ENCODE measurements at places on chromosomes 3 and 15.

DNA sequence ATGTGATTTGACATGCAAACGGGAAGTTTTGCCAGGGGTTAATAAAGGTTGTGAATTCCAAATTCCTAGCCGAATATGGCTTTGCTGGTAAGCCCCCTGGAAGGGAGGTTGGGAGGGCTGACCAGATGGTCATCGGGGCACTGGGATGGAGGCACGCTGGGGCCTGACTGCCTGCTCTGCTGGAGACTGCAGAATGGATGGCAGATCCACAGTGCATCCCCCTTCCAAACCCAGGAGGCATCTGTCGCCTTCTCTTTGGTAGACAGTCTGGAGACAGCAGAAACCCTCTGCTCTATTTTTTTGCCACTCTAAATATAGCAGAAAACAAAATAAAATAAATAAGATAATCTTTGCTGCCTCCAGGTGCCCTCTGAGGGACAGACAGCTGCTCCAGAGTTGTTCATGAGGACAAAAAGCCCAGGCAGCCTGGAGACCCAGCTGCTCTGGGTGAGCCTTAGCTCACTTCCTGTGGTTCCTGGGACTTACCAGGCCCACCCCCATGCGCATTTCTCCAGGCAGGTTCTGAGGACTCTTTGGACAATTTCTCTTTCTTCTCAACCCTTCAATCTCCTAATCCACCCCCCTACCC, 6.1 kb upstream of the SPTBN5 start:
- DNase-seq: no peak

- DNase-seq: no peak
Measured at GRCh38 chr3:83514130-83514914, 1444.5 kb upstream of the CADM2 start.

- no peak for DNase-seq
Measured at GRCh38 chr15:42549032-42549491, 424 bp downstream of the HAUS2 start.

DNA sequence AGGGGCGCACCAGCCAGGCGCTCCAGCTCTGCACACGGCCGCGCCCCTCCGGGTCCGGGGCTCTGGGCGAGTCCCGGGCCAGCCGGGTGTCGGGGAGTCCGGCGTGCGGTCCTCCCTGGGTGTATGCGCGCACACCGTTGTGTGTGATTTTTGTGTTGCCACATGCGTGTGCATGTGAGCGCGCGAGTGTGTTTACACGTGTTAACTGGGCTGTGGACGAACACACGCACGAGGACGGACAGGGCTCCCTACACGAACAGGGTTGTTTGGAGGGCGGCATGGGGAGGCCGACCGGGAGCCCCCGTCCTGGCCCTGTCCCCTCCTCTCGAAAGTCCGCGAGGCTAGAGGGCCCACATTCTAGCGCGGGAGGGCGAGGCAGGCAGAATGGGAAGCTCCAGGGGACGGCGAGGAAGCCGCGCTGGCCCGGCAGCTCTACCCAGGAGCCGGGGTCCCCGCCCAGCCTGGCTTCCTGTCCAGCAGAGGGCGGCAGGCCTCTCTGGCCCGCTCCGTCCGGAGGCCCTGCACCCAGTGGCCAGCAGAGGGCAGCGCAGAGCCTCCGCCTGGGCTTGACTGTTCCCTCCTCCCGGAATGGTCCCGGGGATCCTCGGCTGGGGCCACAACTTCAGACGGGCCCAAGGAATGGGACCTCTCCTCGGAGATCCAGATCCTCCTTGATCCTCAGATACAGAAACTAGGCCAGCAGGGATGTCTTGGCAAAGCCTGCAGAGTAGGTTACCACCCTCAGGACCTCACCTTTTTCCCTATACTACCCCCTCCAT, 611 bp upstream of the LINGO1 start:
- peak; percentile 64 for DNase-seq

DNA sequence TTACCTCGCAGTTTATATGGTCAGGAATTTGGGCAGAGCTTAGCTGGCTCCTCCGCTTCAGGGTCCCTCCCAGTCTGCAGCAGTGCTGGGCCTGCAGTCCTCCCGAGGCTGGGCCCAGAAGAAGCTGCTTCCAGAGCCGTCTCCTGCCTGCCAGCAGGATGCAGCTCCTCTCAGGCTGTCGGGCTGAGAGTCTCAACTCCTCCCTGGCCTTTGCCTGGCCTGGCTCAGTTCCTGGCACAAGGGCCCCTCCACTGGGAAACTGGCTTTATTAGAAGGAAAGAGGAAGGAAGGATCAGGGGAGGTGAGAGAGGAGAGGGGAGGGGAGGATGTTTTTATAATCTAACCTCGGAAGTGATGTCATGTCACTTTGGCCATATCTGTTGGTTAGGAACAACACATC, 72.8 kb downstream of the GABRG3 start:
- no peak for DNase-seq

GRCh38 chr3:168034152-168034928, 61.4 kb downstream of the GOLIM4 start:
- DNase-seq: peak; percentile 68

DNA sequence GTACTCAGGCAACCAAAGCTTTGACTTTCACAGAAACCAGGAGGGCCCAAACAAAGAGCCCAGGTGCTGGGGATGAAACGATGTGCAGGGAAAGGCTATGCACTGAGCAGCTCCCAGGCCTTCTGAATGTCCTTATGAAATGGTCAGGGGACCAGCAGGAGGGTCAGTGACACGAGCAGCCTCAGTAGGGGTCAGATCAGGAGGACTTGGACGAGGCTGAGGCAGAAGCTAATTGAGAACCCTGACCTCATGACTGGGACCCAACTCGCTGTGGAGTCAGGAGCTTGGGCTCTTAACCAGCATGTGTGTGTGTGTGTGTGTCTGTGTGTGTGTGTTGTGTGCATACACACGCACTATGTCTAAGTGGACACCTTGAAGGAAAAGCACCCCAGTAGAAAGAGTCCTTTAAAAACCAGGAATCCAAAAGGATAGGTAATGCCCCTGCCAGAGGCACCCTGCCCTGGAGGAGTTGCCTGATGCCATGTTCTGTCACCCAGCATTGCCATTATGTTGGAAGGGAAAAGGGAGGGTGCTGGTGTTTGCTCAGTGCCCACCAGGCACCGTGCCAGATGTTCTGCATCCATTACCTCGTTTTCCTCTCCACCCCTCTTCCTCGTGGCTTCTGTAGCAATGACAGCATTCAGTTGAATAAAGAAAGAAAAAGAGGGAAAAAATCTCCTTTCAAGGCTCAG, 50.9 kb downstream of the CORO2B start:
- no peak for DNase-seq

DNA sequence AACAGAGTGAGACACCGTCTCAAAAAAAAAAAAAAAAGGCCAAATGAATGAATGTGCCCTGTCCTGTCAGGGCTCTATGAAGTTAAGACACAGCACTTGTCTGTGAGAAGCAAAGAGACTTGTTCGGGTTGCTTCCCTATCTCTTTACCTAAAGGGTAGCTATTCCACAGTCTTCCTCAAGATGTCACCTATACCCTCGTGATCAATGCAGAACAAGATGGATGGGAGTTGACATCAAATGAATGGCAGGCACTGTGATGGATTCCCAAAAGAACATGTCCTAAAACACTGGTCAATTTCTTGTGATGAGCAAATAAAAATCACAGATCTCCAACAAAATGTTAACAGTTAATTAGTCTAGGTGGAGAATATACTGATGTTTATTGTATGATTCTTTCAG, 9.5 kb downstream of the TADA3 start:
- no peak for DNase-seq

- peak; percentile 53 for DNase-seq
Measured at GRCh38 chr3:16864610-16865313, 20.0 kb upstream of the PLCL2 start.

DNA sequence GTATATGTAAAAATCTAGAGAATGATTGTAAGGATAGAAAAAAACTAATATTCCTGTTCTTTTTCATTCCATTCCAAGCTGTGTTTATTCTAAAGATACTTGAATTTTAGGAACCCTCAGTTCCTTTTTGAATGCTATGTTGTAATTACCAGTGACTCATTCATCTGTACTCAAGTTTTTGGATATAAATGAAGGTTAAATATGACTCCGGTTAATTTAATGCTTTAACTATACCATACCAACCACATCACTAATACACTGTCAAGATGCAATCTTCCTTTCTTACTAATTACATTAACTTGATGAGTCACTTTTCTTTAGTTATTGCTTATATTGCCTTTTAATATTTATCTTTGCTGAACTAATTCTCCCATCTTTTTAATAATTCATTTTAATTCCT, 68.8 kb upstream of the ZNF148 start:
- DNase-seq: peak; percentile 87

DNA sequence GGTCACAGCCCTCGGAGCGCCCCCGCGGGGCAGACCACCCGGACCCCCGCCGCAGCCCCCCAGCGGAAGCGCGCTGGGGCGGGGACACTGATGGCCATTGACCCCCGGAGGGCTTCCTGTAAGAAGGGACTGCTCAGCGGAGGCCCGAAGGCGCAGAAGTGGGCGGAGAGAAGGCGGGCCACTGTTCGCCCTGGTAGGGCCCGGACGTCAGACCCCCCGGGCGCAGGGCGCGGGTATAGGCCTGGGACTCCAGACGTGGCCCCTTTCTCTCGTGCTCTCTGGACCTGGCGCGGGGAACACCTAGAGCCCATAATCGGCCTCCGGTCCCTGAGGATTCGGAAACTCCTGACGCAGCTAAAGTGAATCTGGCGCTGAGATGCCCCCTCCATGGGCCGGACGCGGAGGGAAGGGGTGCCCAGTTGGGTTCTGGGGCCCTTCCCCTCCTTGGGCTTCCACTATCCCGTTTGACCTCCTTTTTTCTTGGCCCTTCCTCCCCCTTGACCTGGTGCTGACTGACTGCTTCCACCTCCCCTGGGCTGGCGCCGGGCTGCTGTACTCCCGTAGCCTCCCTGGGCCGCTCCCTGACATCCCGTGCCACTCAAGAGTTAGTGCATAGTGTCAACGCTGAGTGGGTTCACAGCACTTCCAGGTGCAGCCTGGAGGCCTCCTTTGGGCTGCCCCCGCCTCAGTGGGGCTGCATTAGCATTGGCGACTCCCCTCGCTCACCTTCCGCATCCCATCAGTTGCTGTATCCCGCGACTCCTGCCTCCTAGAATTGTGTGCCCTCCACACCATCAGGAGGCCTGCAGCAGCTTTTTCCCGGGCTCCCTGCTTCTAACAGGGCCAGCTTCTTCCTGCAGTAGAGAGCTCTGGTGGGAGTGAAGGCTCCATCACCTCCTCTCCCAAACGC, 694 bp downstream of the ABTB1 start:
- DNase-seq: peak; percentile 71

GRCh38 chr3:164737174-164737573, 341.1 kb downstream of the SI start:
- no peak for DNase-seq

- no peak for DNase-seq
Measured at GRCh38 chr15:74792227-74793016, 10.5 kb downstream of the CSK start.

- no peak for DNase-seq
Measured at GRCh38 chr3:41863024-41863423, 98.9 kb downstream of the ULK4 start.

- DNase-seq: no peak
Measured at GRCh38 chr15:80787316-80787715, 8.1 kb downstream of the CEMIP start.

DNA sequence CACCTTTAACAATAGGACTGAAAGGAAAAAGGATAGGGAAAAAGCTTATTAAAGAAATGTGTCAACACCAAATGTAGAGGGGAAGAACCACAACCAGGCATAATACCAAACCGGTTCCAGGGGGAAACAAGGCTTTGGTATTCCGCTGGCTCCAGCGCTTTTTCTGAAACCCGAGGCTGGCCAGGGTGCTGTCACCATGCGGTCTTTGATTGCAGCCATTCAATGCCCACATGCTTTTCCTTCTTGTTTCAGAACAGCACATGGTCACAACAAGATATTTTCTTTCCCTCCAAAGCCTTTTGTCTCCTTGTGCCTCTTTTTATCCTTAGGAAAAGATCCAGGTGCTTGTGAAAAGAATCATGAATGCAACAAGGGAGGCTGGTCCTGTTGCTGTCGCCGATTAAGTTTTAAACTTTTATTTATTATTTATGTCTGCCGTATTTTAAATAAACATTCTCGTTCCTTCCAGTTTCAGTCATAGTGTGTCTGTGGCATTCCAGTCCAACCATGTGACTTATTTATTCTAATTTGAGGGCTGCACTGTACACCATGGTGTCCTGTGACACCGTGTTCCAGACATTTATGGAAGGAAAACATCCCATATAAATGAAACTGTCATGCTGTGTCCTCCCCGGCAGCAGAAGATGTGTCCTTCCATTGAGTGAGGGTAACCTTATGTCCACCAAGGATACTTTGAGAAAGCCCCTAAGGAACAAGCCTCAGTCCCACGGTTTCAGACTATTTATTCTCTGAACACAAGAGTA, 41.1 kb downstream of the CCK start:
- DNase-seq: peak; percentile 45

DNA sequence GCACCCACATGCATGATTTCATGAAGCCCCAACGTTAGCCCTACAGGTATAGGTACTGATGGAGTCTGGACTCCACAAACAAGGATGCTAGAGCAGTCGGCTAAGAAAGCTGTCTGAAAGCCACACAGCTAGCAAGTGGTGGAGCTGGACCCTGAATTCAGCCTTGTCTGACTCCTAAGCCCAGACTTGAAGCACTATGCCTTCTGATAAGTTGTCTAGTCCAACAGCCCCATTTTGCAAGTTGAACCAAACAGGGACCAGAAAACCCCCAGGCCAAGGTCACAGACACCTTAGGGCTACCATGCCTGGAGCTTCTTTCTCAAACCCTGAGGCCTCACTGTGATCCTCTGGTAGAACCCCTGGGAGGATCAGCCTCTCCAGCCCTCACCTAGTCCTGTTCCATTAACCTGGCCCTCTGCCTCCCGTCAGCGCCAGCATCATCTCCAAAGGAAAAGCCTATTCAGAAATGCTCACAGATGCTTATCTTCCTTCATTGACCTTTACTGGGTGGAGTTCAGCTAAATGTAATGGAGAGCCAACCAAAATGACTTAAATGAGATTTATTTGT, 1.7 kb upstream of the SLCO2A1 start:
- DNase-seq: no peak

DNA sequence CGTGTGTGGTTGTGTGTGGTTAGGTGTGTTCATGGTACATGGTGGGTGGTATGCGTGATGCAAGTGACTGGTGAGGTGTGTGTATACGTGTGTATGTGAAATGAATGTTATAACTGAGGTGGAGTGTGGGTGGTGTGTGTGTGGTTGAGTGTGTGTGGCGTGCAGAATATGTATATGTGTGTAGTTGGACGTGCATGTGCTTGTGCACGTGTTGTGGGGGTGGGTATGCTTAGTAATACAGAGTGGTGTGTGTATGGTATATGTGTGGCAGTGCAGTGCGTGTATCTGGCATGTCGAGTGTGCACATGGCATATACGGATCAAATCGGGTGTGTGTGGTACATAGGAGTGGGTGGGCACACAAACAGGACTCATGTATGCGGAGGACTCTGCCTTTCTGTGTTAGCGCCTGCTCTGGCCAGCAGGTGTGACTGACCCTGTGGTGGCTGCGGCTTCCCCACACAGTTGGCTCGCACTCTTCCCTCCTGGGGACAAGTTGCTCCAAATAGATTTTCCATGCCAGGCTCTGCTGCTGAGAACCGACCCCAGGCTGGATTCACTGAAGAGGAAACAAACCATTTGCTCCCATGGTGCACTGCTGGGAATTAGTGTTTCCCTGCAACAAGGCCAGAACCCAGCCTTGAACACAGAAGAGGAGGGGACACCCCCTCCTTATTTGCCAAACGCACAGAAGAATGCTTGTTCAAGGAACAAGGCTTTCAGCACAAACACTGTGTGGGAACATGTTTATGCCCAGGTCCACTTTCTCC, 1.2 kb upstream of the C3orf70 start:
- DNase-seq: no peak

- no peak for DNase-seq
Measured at GRCh38 chr3:41195946-41196345, 3.4 kb upstream of the CTNNB1 start.
